ENCODE measurements at places on chromosomes 6 and 20.

DNA sequence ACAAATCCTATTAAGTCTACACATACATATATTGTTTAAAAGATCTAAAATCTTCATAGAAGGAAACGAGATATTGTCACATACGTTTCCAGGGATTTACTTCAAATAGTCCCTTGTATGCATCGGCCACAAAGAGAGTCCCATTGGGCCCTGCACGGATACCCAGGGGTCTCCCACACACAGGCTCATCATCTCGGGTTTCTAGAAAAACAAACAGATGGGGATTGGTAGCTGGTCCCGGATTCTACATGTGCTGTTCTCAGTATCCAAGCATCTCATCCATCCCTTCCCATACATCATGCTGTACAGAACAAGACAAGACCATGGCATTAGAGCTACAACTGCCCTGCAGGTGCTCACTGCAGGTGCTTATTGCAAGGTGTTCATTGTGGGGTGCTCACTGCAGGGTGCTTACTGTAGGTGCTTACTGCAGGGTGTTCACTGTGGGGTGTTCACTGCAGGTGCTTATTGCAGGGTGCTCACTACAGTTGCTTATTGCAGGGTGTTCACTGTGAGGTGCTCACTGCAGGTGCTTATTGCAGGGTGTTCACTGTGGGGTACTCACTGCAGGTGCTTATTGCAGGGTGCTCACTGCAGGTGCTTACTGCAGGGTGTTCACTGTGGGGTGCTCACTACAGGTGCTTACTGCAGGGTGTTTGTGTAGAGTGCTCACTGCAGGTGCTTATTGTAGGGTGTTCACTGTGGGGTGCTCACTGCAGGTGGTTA, 21.0 kb downstream of the APMAP start:
- peaks cover 4% of the 10 kb centered on the region for H3K4me1 ChIP-seq
- DNase-seq, result no peak
- H3K27ac ChIP-seq, result no peak overlapping the region
- H3K4me3 ChIP-seq, result no peak overlapping the region

- no peaks in the 10 kb centered on the region for H3K4me1 ChIP-seq
- no peaks in the 10 kb centered on the region for H3K27me3 ChIP-seq
- H3K36me3 ChIP-seq, result no peaks in the 10 kb centered on the region
- DNase-seq, result no peak
Observed at GRCh38 chr20:41854765-41855164, 236.6 kb upstream of the CHD6 start.

- peaks cover 42% of the 10 kb centered on the region for H3K4me1 ChIP-seq
- H3K36me3 ChIP-seq, result no peaks in the 10 kb centered on the region
- no peak overlapping the region for H3K27ac ChIP-seq
- H3K4me3 ChIP-seq, result no peak overlapping the region
Observed at GRCh38 chr6:149236589-149236988, 80.9 kb upstream of the TAB2 start.

DNA sequence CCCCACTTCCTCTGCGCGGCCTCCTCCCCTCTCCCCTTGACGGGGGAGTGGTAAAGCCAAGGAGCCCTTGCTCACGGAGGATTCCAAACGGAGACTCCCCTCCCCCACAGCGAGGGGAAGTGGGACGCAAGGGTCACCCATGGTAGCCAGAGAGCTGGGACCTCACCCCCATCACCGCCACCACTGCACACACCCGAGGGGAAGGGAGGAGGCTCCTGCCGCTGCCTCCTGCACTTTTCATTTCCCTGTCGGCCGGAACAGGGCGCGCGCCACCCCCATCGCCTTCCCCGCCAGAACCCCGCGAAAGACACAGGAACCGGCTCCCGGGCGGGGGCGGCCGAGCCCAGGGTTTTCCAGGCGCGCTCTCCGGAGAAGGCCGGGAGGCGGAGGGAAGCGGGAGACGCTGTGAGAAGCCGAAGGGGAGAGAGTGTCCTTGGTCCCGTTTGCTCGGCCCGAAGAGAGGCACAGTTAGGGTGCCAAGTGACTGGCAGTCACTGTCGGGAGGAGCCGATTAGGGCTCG, 789 bp downstream of the CCND3 start:
- H3K27ac ChIP-seq, result peak overlapping the region; percentile 78
- H3K36me3 ChIP-seq, result peaks cover 3% of the 10 kb centered on the region
- no peak for DNase-seq
- peaks cover 41% of the 10 kb centered on the region for H3K4me1 ChIP-seq

GRCh38 chr20:57122536-57123489, 143.6 kb downstream of the BMP7 start:
- H3K27ac ChIP-seq, result no peak overlapping the region
- peaks cover 40% of the 10 kb centered on the region for H3K27me3 ChIP-seq
- no peak for DNase-seq

DNA sequence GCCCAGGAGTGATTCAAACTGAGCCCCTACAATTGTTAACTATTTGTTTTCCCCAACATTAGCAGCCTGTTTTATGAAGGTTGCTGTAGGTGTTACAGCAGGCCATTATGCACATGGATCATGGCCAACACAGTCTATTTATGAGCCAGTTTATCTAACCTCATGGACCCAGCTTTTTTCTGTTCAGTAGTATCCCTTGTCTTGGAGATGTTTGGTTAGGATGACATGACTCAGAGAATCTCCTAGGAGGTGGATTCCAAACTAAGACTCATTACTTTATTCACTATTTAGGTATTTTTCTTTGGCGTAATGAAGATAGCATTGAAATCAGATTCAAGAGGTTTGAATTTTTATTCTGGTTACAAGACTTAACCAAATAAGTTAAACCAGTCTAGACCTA, 62.8 kb upstream of the TFB1M start:
- H3K4me3 ChIP-seq, result no peak overlapping the region
- H3K4me1 ChIP-seq, result peaks cover 20% of the 10 kb centered on the region
- H3K27ac ChIP-seq, result no peak overlapping the region
- no peaks in the 10 kb centered on the region for H3K36me3 ChIP-seq
- no peak for DNase-seq

DNA sequence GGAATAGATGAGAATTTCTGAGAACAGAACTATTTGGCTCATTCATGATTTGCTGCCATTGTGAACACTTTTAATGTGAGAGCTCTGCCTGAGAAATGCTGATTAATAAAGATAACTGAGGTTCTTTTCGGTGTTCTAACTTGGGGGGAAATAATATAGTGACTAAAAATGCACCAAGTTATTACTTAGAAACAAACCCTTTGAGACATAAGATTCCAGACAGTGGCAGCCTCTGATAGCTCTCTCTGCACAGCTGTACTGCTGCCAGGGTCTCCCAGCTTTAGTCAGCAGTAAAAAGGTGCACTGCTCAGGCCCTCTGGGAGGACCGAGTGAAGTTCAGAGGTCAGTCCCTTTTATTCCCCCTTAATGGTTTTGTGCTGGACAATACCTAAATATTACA, 2.5 kb upstream of the PRDM1 start:
- H3K36me3 ChIP-seq, result no peaks in the 10 kb centered on the region
- H3K27me3 ChIP-seq, result peaks cover 19% of the 10 kb centered on the region
- peaks cover 37% of the 10 kb centered on the region for H3K4me1 ChIP-seq
- no peak for DNase-seq

GRCh38 chr6:147704691-147705090, 196.2 kb downstream of the SAMD5 start:
- no peaks in the 10 kb centered on the region for H3K27me3 ChIP-seq
- H3K4me3 ChIP-seq, result no peak overlapping the region
- no peaks in the 10 kb centered on the region for H3K36me3 ChIP-seq
- H3K4me1 ChIP-seq, result peaks cover 12% of the 10 kb centered on the region
- H3K27ac ChIP-seq, result no peak overlapping the region
- no peak for DNase-seq

DNA sequence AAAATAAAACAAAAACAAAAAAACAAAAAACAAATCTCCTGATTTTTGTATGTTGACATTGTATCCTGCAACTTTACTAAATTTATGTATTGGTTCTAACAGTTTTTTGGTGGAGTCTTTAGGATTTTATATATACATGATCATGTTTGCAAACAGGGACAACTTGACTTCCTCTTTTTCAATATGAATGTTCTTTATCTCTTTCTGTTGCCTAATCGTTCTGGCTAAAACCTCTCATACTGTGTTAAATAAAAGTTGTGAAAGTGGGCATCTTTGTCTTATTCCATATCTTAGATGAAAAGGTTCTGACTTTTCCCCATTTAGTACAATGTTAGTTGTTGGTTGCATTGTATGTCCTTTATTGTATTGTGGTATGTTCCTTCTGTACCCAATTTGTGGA, 261.7 kb upstream of the NOX3 start:
- no peak overlapping the region for H3K27ac ChIP-seq
- DNase-seq, result no peak
- H3K27me3 ChIP-seq, result peaks cover 8% of the 10 kb centered on the region
- H3K4me1 ChIP-seq, result no peaks in the 10 kb centered on the region

GRCh38 chr6:160174681-160175080, 53.1 kb downstream of the SLC22A1 start:
- H3K4me3 ChIP-seq, result no peak overlapping the region
- peaks cover 6% of the 10 kb centered on the region for H3K27me3 ChIP-seq
- no peak overlapping the region for H3K27ac ChIP-seq
- no peak for DNase-seq
- H3K4me1 ChIP-seq, result peaks cover 11% of the 10 kb centered on the region
- no peaks in the 10 kb centered on the region for H3K36me3 ChIP-seq

- peaks cover 9% of the 10 kb centered on the region for H3K4me1 ChIP-seq
- no peak overlapping the region for H3K4me3 ChIP-seq
- no peak overlapping the region for H3K27ac ChIP-seq
- no peak for DNase-seq
Observed at GRCh38 chr6:110181131-110182030, 1.2 kb downstream of the CDC40 start.

GRCh38 chr20:45409521-45410272, 1.6 kb downstream of the DBNDD2 start:
- peaks cover 19% of the 10 kb centered on the region for H3K4me1 ChIP-seq
- DNase-seq, result no peak
- H3K36me3 ChIP-seq, result peaks cover 19% of the 10 kb centered on the region
- H3K4me3 ChIP-seq, result no peak overlapping the region
- no peaks in the 10 kb centered on the region for H3K27me3 ChIP-seq

DNA sequence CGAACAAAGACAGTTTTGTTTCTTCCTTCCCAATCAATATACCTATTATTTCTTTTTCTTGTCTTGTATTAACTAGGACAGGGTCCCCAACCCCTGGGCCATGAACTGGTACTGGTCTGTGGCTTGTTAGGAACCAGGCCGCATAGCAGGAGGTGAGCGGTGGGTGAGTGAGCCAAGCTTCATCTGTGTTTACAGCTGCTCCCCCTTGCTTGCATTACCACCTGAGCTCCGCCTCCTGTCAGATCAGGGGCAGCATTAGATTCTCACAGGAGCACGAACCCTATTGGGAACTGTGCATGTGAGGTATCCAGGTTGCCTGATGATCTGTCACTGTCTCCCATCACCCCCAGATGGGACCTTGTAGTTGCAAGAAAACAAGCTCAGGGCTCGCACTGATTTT, 151.9 kb downstream of the CDKAL1 start:
- peaks cover 17% of the 10 kb centered on the region for H3K4me1 ChIP-seq
- no peak overlapping the region for H3K27ac ChIP-seq
- no peaks in the 10 kb centered on the region for H3K27me3 ChIP-seq
- no peak overlapping the region for H3K4me3 ChIP-seq
- DNase-seq, result no peak

DNA sequence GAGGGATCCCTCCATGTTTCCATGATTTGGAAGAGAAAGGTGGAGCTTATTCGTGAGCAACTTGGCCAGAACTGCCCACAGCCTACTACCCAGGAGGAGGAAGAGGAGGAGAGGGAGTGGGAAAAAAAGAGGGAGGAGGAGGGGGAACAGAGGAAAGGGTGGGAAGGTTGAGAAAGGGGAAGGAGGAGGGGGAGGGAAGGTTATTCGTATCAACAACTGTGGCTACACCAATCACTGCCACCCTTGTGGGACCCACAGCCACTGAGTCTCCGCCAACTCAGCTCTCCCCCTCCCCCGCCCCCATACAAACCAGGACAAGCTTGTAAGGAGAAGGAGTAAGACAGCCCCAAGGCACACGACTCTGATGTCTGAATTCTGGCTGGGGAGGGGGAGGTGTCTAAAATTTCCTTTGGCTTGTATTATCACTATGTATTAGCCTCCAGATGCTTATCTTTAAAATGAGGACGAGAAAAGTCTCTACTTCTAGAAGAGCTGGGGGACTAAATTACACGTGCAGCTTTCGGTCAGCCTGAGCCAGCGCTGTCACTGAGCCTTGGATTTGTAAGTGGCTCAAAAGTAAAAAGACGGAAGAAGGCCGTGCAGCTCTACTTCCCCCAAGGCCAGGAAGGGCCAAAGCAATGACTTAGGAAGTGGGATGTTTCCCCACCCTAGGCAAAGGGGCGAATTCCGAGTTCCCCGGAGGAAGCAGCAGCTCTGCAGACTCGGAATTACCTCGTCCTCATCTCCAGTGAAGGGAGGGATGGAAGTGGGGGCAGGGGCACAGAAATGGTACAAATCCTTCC, 1.0 kb downstream of the FKBP1A start:
- H3K27me3 ChIP-seq, result peaks cover 19% of the 10 kb centered on the region
- DNase-seq, result no peak
- no peaks in the 10 kb centered on the region for H3K36me3 ChIP-seq
- peaks cover 52% of the 10 kb centered on the region for H3K4me1 ChIP-seq
- peak overlapping the region; percentile 32 for H3K27ac ChIP-seq

- H3K27me3 ChIP-seq, result no peaks in the 10 kb centered on the region
- H3K4me3 ChIP-seq, result no peak overlapping the region
- peaks cover 31% of the 10 kb centered on the region for H3K36me3 ChIP-seq
- no peaks in the 10 kb centered on the region for H3K4me1 ChIP-seq
- DNase-seq, result no peak
Observed at GRCh38 chr20:33753763-33754162, 22.0 kb downstream of the ZNF341 start.

DNA sequence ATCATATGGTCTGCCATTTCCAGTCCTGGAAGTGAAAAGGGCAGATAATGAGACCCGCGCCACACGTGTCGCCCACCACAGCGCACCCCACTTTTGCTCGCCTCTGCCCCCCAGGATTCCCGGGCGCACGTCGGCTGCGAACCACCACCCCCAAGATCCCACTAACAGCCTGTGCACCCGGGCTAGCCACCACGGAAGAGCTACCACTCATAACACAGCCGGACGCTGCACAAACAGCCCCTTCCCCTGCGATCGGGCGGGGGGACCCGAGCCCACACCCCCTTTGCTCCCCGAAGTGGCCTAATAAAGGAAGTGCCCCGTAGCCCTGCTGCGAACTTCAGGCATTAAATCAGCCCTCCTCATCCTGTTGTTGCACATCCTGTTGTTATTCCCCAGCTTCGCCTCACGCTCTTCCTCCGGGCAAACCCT, 506 bp downstream of the CITED2 start:
- peak overlapping the region; percentile 98 for H3K4me3 ChIP-seq
- H3K27ac ChIP-seq, result peak overlapping the region; percentile 98
- no peaks in the 10 kb centered on the region for H3K27me3 ChIP-seq
- DNase-seq, result no peak
- H3K36me3 ChIP-seq, result peaks cover 29% of the 10 kb centered on the region
